ENCODE measurements at places on chromosomes 3 and 15.

- DNase-seq, result peak; percentile 47
Observed at GRCh38 chr3:48157950-48158376, 30.3 kb downstream of the CDC25A start.

- no peak for DNase-seq
Observed at GRCh38 chr3:12255393-12255792, 33.5 kb upstream of the PPARG start.

- no peak for DNase-seq
Observed at GRCh38 chr15:96352604-96353405, 22.3 kb downstream of the NR2F2 start.

DNA sequence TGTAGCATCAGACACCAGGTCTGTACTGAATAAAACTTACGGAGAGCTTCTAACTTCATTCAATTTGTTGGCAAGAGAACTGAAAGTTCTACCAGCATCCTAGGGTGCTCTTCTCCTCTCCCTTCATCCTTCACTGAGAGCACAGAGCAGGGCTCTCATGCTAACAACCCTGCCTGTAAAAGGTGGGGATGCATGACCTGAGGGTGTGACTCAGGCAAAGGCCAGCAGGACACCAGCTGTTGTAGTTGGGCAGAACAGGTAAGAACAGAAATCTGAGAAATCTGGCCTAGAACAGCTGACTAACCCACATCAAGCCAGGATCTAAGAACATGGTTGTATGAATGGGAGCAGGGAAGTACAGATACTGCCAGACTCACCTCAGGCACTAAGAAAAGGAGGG lies 64.2 kb downstream of the MYLK start:
- no peak for DNase-seq

GRCh38 chr15:53759411-53759931 lies at the start of gene WDR72:
TSS of gene WDR72 (minus strand) at chr15:53759663. CDS start at chr15:53733149, 26,514 bp downstream.
- no peak for DNase-seq

DNA sequence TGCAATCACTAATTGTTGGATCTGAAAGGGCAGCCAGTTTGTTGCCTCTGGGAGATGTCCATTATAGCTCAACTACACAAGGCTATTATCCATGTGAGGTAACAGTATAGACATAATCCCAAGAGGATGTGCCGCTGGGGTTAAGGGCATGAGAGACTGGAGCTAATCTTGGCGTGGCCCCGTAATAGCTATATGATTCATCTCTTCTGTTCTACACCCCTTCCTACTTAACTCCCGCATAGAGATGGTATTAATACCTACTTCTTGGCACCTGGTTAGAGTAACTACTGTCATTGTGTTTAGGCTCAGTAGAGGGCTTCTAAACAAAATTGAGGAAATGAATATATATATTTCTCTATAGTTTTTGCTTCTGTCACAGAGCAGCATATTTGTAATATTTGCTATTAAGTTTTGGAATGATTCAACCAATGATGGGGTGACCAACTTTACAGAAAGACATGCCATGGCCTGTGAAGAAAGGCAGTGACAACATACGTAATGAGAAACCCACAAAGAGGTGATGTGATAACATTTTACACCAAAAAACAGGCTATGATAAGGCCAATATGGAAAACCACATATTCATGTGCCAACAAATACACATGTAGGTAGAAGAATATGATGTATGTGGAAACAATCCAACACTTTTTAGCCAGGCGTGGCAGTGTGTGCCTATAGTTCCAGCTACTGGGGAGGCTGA lies 76.8 kb upstream of the DPH6 start:
- DNase-seq, result no peak

GRCh38 chr3:60636846-60637245 lies 614.4 kb downstream of the FHIT start:
- no peak for DNase-seq

GRCh38 chr3:105869861-105870755 lies 1.3 kb upstream of the CBLB start:
- no peak for DNase-seq

DNA sequence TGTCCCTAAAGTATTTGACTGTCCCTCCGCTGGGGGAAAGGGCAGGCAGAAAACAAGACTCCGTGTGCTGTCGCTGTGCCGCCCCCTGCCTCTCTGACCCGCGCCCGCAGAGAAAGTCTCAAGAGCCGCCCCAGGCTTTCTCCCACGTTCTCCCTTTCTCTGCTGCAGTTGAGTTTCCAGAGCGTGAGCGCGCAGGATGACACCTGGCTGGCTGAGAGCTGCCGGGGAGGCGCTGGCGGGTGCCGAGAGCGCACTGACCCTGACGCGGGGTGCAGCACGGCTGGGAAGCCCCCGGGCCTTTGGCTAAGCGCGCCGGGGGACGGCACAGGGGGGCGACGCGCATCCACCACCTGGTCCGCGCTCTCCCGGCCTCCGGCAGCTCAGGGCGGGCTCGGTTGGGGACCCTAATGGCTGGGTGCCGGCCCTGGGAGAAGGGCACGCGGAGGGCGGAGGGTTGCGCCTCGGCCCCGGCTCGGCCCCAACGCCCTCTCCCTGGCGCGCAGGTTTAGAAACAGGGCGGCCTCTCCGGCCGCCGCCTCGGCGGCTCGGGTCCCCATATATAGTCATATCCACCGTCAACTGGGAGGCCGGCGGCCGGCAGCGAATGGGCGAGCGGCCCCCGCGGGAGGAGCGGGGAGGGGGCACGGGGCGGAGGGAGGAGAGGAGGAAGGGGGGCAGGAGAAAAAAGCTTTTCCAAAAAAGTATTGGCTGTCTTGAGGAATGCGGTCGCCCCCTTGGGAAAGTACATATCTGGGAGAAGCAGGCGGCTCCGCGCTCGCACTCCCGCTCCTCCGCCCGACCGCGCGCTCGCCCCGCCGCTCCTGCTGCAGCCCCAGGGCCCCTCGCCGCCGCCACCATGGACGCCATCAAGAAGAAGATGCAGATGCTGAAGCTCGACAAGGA lies at the start of gene TPM1:
TPM1 (plus strand) TSS at position 774 of the 903 bp plus-strand sequence; CDS start at position 857, 83 bp downstream.
- no peak for DNase-seq

DNA sequence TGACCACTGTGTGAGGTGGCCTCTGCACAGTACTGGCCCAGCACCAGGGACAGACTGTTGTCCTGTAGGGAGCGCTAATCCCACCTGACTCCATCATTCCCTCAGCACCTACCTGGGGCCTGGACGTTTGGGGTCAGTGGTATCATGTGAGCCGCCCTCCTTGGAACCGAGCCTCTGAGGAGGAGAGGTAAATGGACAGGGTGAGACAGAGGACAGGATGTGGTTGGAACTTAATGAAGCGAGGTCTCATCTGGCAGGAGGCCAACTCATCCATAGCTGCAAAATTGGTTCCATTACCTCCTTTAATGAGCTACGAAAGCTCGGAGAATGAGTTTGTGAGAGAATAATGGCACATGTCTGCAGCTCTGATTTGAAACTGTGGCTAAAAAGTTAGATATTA lies 13.9 kb downstream of the MAPKAPK3 start:
- DNase-seq, result no peak

GRCh38 chr15:52567871-52568600 lies 794 bp downstream of the ARPP19 start:
- DNase-seq, result peak; percentile 38

GRCh38 chr15:36401586-36401966 lies 177.8 kb upstream of the CDIN1 start:
- DNase-seq, result no peak

DNA sequence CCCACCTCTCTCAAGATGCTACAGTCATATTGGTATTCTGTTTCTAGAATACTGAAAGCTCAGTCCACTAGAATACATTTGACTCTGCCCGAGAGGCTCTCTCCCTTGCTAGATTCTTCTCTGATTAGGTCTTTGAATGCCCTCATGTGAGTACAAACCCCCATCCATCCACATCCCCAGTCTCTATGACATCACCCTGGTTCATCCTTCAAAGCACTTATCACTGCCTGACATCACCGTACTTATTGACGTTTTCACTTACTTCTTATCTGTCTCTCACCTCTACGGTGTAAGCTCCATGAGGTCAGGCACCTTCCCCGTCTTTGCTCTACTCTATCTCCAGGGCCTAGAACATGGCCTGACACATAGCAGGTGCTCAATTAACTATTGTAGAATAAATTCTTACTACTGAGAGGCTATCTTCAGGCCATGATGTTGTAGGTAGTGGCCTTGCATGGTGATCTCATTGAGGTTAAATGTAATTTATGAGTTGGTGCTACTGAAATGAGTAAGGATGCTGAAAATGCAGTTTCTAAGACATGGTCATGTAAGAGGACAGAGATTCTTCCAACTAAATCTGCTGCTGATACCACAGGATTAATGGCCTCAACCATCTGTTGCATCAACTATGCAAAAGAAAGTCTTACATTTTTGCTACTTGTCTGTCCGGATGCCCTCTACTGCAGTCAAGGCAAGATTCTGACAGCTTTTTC lies 26.8 kb downstream of the EOGT start:
- no peak for DNase-seq

- DNase-seq, result no peak
Observed at GRCh38 chr15:68666120-68666811, 87.5 kb downstream of the CORO2B start.

GRCh38 chr15:67063689-67064606 lies 1.5 kb upstream of the SMAD3 start:
- no peak for DNase-seq

- no peak for DNase-seq
Observed at GRCh38 chr3:169430707-169431404, 232.7 kb downstream of the MECOM start.

- no peak for DNase-seq
Observed at GRCh38 chr3:117171124-117171523, 461.5 kb downstream of the TUSC7 start.

GRCh38 chr3:128814519-128815317 lies 64.7 kb upstream of the ACAD9 start:
- DNase-seq, result no peak

- no peak for DNase-seq
Observed at GRCh38 chr3:71695000-71695482, 30.2 kb downstream of the EIF4E3 start.

- DNase-seq, result no peak
Observed at GRCh38 chr3:34111361-34111760, 312.9 kb downstream of the PDCD6IP start.

- DNase-seq, result no peak
Observed at GRCh38 chr3:11610044-11610671, 33.6 kb downstream of the VGLL4 start.

GRCh38 chr15:101446518-101447167 lies 42.9 kb downstream of the PCSK6 start:
- DNase-seq, result no peak

DNA sequence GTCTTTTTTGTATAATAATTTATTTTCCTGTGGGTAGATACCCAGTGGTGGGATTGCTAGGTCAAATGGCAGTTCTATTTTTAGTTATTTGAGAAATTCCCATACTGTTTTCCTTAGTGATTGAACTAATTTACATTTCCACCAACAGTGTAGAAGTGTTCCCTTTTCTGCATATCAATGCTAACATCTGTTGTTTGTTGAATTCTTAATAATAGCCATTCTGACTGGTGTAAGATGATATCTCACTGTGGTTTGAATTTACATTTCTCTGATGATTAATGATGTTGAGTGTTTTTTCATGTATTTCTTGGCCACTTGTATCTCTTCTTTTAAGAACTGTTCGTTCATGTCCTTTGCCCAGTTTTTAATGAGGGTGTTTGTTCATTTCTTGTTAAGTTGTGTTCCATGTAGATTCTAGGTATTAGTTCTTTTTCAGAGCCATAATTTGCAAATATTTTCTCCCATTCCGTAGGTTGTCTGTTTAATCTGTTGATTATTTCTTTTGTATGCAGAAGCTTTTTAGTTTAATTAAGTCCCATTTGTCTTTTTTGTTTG lies 713.3 kb upstream of the EPHA6 start:
- no peak for DNase-seq

GRCh38 chr3:173066044-173067004 lies 74.7 kb downstream of the SPATA16 start:
- DNase-seq, result no peak

GRCh38 chr15:31304751-31305365 lies 21.8 kb upstream of the KLF13 start:
- DNase-seq, result peak; percentile 23

DNA sequence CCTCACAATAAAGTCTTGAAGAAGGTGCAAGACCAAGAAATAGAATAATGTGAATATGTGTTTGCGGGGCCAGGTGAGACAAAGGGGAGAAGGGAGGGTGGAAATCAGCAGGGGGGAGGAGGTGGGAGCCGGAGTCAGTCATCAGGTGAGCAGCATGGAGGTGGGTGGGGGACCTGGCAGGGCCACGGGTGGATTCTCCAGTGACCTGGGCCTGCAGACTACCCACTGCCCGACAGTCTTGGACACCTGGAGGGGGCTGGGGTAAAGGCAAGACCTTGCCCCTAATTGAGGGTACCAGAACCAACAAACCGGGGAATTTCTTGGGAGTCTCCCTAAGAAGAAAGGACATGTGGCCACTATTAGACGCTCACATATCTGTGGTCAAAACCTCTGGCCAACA lies 95.8 kb downstream of the CHSY1 start:
- no peak for DNase-seq

Data from CD4-positive, alpha-beta T cell treated with Interleukin-10 for 1 hour (primary cell).